H1 (cell line): ENCODE measurements at places on chromosomes 1 and 21. TPM values are rescaled to one million over a fixed set of nuclear protein-coding genes. Genes with fewer than 3 reads are reported as not detected.

Gene NPL
- 2.2 and 2.6 TPM in 2 replicates for polyA plus RNA-seq

Gene RGS4
- 0.08 and 0.26 TPM in 2 replicates for polyA plus RNA-seq

Gene OR2L3
- polyA plus RNA-seq = not detected in 2 replicates

Gene KIF17
- 6.9 and 10.5 TPM in 2 replicates for polyA plus RNA-seq

Gene FCRL6
- polyA plus RNA-seq = 0.08 TPM in 1 of 2 replicates, not detected in the other

Gene EXO1
- polyA plus RNA-seq = 6.6 and 9.2 TPM in 2 replicates

Gene CD55
- polyA plus RNA-seq = 15.4 and 20.1 TPM in 2 replicates

Gene RBP7
- polyA plus RNA-seq = 2.7 and 5.7 TPM in 2 replicates

Gene PLA2G2D
- not detected in 2 replicates for polyA plus RNA-seq

Gene C1orf21
- polyA plus RNA-seq = 6.8 and 16.6 TPM in 2 replicates

Gene ZMYND12
- polyA plus RNA-seq = 0.38 and 0.62 TPM in 2 replicates

Gene CYP4A22
- 0.03 TPM in 1 of 2 replicates, not detected in the other for polyA plus RNA-seq

Gene CATSPERE
- 0.05 and 0.17 TPM in 2 replicates for polyA plus RNA-seq

Gene GALE
- polyA plus RNA-seq = 33.9 and 36.1 TPM in 2 replicates

Gene KCNJ9
- polyA plus RNA-seq = 0.02 and 0.11 TPM in 2 replicates

Gene TSPEAR
- 0.89 and 1.5 TPM in 2 replicates for polyA plus RNA-seq

Gene HJV
- 0.42 and 0.70 TPM in 2 replicates for polyA plus RNA-seq

Gene ZNF496
- 27.9 and 37.9 TPM in 2 replicates for polyA plus RNA-seq

Gene EEIG2
- polyA plus RNA-seq = 2.7 and 6.1 TPM in 2 replicates

Gene MYBPH
- not detected in 2 replicates for polyA plus RNA-seq

Gene CCT8
- 90.5 and 151 TPM in 2 replicates for polyA plus RNA-seq

Gene TAF12
- polyA plus RNA-seq = 16.3 and 25.1 TPM in 2 replicates

Gene CD2
- polyA plus RNA-seq = not detected in 2 replicates

Gene NMNAT2
- 6.5 and 15.7 TPM in 2 replicates for polyA plus RNA-seq

Gene SPTA1
- not detected in 2 replicates for polyA plus RNA-seq

Gene MED8
- polyA plus RNA-seq = 6.7 and 7.0 TPM in 2 replicates
